ENCODE measurements at places on chromosomes 12 and 14. TPM values are rescaled to one million over a fixed set of nuclear protein-coding genes. Genes with fewer than 3 reads are reported as not detected.

A2ML1 gene
- not detected for total RNA-seq

GABARAPL1 gene
- total RNA-seq, result 215 TPM

ERBB3 gene
- 0.33 TPM for total RNA-seq

SLC25A47 gene
- total RNA-seq, result not detected

PLA2G1B gene
- not detected for total RNA-seq

NPAS3 gene
- total RNA-seq, result 0.43 TPM

INHBE gene
- not detected for total RNA-seq

MTHFD1 gene
- 27.8 TPM for total RNA-seq

WIF1 gene
- total RNA-seq, result not detected

RPAP3 gene
- total RNA-seq, result 12.1 TPM

ASIC1 gene
- total RNA-seq, result under 0.01 TPM

TMEM229B gene
- 0.52 TPM for total RNA-seq

DPPA3 gene
- not detected for total RNA-seq

CCDC177 gene
- total RNA-seq, result not detected

KRT81 gene
- total RNA-seq, result 0.22 TPM

ACOT6 gene
- total RNA-seq, result not detected

STAB2 gene
- total RNA-seq, result 7.2 TPM

CLEC7A gene
- 0.43 TPM for total RNA-seq

ACSM4 gene
- not detected for total RNA-seq
